ENCODE measurements at places on chromosomes 4 and X.
A peak's percentile ranks its signal among the peaks of the same experiment; 100 is the strongest.

DNA sequence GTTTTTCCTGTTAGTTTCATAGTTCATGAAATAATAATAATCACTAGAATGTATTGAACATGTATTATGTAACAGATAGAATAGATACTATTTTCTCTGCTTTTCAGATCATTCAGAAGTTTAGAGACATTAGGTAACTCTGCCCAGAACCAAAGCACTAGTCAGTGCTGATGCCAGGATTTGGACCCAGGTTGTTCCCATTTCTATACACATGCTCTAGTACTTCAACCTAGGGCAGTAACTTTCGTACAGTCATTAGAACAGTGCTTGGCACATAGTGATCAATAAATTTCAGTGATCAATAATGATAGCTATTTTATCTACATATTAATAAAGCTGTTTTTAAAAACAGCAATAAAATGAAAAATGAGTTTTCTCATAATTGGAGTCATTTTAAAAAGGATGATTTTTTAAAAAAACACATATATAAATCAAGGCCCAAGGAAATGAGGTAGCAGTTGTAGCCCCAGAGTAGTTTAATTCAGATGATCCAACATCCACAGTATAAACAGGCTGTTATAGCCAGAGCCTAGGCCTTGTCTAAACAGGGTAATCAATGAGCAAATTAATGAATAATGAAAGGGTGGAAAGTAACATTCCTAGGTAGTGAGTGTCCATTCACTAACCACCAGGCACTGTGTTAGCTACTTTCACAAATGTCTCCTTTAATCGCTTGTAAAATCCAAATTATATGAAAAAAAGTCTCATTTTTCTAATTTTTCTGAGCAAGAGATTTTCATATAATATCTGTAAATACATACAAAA is 25.6 kb downstream of the TXK start:
- no peak for DNase-seq

GRCh38 chr4:145423017-145423708 is 58.5 kb upstream of the SMAD1 start:
- no peak for DNase-seq

- peak; percentile 22 for DNase-seq
Observed at GRCh38 chrX:77628294-77629025, 157.6 kb downstream of the ATRX start.

- no peak for DNase-seq
Observed at GRCh38 chr4:119580293-119580692, 48.3 kb downstream of the PDE5A start.

DNA sequence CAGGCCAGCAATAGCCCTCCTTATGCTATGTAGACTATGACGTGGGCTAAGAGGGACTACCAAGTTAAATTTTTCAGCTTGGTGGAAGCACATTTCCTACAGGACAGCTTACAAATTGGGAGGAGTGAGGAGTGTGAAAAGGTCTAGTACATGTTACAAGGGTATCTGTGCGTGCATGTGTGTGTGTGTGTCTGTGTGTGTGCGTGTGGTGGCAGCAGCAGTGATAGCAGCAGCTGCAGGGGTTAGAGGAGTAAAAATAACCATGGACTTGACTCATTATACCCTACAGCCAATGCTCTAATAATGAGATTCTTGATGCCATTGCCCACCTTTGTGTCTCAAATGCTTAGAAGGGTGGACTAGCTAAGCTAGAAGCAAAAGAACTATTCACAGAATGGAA is 88.6 kb downstream of the SLC9A7 start:
- no peak for DNase-seq

GRCh38 chrX:48696909-48697727 is 584 bp downstream of the SUV39H1 start:
- DNase-seq = peak; percentile 46

DNA sequence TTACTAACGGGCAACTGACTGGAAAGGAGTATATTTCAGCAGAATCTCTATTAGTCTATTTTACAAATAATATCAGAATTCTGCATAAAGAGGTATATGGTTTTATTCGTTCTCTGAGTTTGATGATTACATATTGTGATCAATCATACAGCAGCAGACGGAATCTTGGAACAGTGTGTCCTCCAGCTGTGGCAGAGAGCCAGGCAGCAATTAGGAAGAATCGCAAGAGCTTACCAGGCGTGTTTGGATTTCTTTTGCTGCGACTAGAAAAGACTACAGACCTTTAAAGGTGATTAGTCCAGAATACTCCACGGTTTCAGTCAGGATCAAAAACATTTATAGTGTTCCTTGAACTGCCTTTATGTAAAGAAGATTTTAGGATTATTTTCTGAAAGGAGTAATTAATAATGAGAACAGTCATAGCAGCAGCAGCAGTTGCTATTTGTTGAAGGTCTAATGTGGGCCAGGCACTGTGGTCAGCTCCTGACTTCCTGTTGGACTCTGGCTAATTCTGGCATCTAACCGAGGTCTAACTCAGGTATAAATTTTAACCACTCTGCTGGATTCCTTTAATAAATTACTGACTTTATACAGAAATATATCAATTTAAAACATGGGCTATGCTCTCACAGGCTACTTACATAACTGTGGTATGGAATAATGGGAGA is 225.3 kb upstream of the CXorf66 start:
- no peak for DNase-seq

- peak; percentile 73 for DNase-seq
Observed at GRCh38 chrX:45824471-45824870, 623.8 kb upstream of the DIPK2B start.

DNA sequence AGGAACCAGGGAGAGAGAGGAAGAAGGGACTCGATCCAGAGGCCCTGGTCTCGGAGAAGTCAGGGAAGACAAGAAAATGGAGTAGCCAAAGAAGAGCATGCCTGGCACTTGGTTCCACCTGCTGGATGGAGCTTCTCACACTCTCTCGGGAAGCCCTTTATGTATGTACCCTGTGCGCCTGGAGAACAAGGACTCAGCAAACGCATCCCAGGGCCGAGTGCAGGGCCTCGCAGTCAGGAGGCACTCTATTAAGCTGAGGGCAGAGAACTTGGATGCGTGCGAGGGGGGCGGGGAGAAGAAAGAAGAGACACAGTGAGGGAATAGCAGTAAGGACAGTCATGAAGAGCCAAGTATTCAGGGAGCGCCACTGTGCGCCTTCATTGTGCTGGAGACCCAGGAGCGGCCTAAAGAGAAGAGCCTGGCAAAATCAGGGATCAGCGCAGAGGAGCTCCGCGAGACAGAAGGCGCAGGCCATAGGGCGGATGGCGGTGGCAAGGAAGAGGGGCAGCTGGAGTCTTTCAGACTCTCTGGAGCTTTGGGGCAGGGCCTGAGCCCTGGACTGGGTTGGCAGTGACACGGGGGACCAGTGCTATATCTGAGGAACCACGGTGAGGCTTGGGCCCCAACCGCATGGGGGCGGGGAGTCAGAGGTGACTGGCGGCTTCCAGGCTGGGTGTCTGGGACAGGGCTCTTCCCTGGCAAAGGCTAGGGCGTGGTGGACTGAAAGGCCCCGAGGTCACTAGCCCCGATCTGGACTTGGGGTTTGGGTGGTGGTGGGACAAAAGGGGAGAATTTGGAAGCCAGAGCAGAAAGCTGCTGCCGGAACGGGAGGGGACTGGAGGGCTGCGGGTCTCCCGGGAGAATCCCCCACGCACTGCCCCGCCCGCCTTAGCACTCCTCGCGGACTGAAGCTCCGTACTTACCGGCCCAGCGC is 1.9 kb upstream of the SEPTIN6 start:
- DNase-seq = peak; percentile 57

DNA sequence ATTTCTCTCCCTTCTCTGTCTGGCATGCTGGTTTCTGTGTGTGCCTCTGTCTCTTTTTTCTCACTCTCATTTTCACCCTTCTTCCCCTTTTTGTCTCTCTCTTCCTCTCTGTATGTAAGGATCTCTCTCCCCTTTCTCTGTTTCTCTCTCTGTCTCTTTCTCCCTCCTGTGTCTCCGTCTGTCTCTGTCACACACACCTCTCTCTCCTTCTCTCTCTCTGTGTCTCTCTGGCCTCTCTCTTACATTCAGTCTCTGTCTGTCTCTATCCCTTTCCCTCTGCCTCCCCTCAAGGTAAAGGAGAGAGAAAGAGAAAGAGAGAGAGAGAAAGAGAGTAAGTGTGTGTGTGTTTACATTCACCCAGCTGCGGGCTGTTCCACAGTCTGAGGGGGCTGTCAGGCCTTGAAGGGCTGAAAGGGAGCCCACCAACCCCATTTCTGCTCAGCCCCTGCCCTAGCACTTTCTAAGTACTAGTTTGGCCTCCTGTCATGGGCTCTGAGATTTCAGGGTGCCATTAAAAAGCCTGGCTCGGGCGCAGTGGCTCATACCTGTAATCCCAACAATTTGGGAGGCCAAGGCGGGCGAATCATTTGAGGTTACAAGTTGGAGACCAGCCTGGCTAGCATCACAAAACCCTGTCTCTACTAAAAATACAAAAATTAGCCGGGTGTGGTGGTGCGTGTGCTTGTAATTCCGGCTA is 9.6 kb upstream of the TSPYL2 start:
- DNase-seq = no peak

DNA sequence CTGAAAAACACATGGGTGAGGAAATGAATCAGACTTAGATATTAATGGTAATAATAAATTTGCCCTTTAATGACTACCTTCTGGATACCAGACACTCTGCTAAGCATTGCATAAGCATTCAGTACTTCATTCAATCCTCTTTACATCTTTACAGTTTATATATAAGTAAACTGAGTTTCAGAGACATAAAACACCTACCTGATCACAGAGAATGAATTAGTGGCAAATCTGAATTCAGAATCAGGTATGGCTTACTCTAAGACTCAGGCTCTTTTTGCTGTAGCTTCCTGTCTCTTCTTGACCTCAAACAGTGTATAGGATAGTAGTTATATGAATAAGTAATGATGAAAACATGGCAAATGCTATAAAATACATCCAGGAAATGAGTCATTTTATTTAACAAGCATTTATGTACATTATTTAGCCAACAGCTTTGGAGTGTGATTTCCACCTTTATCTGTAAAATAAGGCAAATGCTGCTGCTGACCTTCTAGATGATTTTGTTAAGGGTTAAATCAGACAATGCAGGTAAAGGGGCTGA is 83.9 kb downstream of the VEGFC start:
- DNase-seq = no peak

GRCh38 chr4:148961526-148961925 is 519.3 kb upstream of the NR3C2 start:
- DNase-seq = no peak

- DNase-seq = no peak
Observed at GRCh38 chr4:54855191-54855854, 197.6 kb downstream of the KIT start.

- DNase-seq = peak; percentile 55
Observed at GRCh38 chrX:48835524-48836329, at the start of gene PCSK1N. Gene PCSK1N, minus strand, starts transcription at chrX:48835610. Its CDS starts 78 bp downstream, at chrX:48835532.

- no peak for DNase-seq
Observed at GRCh38 chr4:69799337-69799736, 38.9 kb upstream of the SULT1B1 start.

DNA sequence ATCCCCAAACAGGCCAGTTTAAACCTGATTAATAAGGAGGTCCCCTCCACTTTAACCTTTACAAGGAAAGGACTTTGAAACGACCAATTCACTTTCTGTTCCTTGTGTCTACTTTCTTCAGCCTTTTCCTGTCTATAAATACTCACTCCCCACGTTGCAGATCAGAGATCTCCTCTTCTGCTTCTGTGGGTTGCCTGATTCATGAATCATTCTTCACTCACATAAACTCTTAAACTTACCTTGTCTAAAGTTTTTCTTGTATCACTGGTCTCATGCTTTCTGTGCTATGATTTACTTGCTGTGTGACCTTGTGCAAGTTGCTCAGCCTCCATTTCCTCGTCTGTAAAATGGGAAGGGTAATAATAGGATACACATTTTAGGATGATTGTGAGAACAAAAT is 236.1 kb downstream of the QDPR start:
- no peak for DNase-seq

DNA sequence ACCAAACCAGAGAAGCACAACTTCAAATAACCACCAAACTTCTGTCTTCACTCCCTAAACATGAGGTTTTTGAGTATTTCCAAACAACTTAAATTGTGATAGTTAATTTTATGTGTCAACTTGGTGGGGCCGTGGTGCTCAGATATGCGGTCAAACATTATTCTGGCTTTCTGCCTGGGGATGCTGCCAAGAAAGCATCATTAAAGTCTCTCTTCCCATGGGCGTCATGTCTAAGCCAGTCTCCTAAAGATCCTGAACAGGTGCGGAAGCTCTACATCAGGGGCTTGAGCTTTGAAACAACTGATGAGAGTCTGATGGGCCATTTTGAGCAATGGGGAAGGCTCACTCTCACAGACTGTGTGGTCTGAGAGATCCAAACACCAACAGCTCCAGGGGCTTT is 24.1 kb upstream of the SOD3 start:
- DNase-seq = no peak

- no peak for DNase-seq
Observed at GRCh38 chrX:1103360-1103759, 109.1 kb downstream of the CRLF2 start.

DNA sequence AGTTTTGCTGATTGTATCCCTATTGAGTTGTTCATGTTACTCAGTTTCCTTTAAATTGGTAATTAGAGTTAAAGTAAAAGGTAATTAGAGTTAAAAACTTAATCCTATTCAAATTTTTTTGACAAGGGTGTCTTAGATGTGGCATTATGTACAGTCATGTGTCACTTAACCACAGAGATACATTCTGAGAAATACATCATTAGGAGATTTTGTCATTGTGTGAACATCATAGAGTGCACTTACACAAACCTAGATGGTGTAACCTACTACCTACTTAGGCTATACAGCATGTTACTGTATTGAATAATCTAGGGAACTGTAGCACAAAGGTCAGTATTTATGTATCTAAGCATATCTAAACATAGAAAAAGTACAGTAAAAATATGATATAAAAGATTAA is 39.2 kb downstream of the BEX3 start:
- DNase-seq = no peak

GRCh38 chr4:81442484-81443085 is 29.1 kb downstream of the RASGEF1B start:
- DNase-seq = no peak

GRCh38 chrX:107773206-107773605 is 2.4 kb downstream of the TSC22D3 start:
- DNase-seq = no peak

DNA sequence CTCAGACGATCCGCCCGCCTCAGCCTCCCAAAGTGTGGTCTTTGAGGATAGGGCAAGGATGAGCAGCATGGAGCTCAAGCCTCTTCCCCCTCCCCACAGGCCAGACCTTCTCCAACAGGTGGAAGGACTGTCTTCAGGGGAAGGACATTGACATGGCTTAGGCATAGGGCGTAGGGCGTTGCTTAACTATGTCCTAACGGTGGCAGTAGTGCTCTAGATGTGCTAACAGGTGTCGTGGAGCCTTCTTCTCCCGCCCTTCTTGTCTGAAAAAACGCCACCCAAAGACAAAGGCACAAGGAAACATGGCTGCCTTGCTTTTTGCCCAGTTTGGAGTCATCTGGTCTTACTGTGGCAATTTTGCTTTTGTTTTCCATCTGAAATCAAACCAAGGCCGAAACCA is 219.8 kb downstream of the OR13H1 start:
- peak; percentile 96 for DNase-seq

GRCh38 chr4:85697854-85698253 is 222.9 kb downstream of the ARHGAP24 start:
- DNase-seq = no peak

DNA sequence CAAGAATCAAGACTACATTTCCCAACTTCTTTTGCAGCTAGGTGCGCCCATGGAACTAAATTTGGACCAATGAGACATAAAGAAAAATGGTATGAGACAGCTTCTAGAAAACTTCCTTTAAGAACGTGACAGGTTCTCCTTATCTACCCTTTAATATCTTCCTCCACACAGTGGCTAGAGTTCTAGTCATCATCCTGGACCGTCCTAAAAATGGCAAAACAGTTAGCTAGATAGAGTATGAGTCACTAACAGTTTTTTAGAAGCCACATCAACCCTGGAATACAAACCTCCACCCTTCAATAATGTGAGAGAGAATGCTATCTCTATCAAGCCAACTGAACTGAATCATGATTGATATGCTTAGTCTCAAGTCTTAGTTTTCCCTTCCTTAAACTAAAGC is 267.9 kb upstream of the SLC7A11 start:
- DNase-seq = no peak

Data from common myeloid progenitor, CD34-positive (primary cell).